ENCODE measurements at places on chromosomes 16 and 17.

GRCh38 chr17:4420692-4421131, 13.0 kb upstream of the SPNS3 start:
- DNase-seq: peak; percentile 65

GRCh38 chr17:19370493-19370960, 7.8 kb upstream of the MAPK7 start:
- peak; percentile 62 for DNase-seq

DNA sequence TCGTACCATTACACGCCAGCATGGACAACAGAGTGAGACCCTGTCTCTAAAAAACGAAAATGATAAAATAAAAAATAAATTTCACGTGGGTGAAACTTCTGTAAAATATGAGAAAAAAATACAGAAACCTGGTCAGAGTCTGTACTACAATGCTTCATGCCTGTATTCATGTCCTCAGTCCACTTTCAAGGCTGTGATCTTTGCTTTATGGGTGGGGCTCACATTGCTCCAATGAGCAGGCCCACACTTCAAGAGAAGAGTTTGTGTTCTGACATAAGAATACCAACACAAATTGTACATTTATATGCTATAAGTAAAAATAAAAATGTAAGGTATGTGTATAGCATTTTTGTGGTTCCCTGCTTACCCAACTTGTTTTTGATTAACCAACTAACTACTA, 32.2 kb upstream of the ABCA3 start:
- DNase-seq: peak; percentile 22

- peak; percentile 92 for DNase-seq
These were observed 114.4 kb downstream of the SEC14L1 start for GRCh38 chr17:77254951-77255825.

GRCh38 chr17:56478836-56479447, 114.6 kb upstream of the NOG start:
- DNase-seq: peak; percentile 15

DNA sequence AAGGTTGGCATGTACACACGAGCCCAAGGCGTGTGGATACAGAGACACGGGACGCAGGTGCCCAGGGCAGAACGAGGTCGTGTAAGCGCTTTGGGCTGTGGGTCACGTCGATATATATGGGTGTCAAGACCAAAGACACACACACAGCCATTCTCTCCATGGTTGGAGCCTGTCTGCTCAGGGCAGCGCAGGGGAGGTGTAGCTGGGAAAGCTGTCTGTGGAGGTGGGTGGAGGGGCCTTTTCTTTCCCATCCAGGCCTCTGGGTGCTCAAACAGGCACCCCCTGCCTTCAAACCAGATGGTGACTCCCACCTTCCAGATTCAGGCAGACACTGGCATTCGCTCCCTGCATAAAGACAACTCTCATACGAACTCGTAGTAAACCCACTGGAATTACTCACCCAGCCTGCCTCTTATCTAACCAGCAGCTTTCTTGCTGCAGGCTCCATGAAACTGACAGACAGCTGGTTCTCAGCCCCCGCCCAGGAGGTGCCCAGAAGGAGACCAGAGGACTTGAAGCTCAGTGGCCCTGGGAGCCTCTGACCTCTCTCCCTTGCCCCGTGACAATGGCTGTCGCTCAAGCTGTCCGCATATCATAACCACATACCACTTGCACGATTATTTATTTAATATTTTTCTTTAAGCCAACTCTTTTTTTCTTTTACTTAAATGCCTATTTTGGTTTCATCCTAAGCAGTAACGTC, 237.1 kb downstream of the KATNIP start:
- DNase-seq: no peak

DNA sequence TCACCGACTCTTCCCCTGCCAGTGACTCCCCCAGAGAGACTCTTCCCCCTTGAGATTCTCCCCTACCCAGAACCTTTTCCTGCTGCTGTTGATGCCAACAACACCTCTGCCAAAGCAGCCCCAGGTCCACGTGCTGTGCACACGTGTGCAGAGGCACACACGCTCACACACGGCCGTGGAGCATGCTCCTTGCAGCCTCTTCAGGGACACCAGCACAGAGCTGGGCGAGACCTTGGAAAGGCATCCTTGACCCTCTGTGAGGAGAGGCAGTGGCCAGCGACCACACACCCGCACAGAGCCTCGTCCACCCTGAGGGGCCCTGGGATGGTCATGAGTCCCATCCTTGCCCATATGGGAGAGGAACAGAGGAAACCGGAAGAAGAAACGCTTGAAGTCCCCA, 181.9 kb downstream of the RBFOX3 start:
- no peak for DNase-seq

- no peak for DNase-seq
These were observed 15.7 kb downstream of the SLC16A3 start for GRCh38 chr17:82244413-82245133.

GRCh38 chr16:5557966-5558365, 460.4 kb upstream of the EEF2KMT start:
- no peak for DNase-seq
